ENCODE measurements at places on chromosomes 11 and 22. TPM values are rescaled to one million over a fixed set of nuclear protein-coding genes. Genes with fewer than 3 reads are reported as not detected.

OR52I2 gene
- not detected for total RNA-seq

SCGB1C1 gene
- total RNA-seq: not detected

SYCE3 gene
- not detected for total RNA-seq

HSPB2 gene
- not detected for total RNA-seq

PGA3 gene
- not detected for total RNA-seq

MRPL16 gene
- 19.5 TPM for total RNA-seq

Data from nasal cavity respiratory epithelium epithelial cell of viscerocranial mucosa (primary cell).